Ascending aorta (tissue), 2 donors: ENCODE measurements at places on chromosomes 2 and 18. TPM values are rescaled to one million over a fixed set of nuclear protein-coding genes. Genes with fewer than 3 reads are reported as not detected.

Gene BCL2L11
- 3.5 TPM for total RNA-seq

Gene CCDC141
- total RNA-seq = 2.0 TPM

Gene CENPO
- not detected for total RNA-seq

Gene ITPRIPL1
- 14.5 TPM for total RNA-seq

Gene CPLX4
- not detected for total RNA-seq

Gene HOXD13
- not detected for total RNA-seq

Gene CIB4
- total RNA-seq = not detected

Gene ERICH2
- not detected for total RNA-seq

Gene KCNE4
- total RNA-seq = 18.3 TPM

Gene LAMA1
- not detected for total RNA-seq

Gene IL36A
- total RNA-seq = not detected

Gene RAB17
- total RNA-seq = 0.32 TPM

Gene RAB6C
- not detected for total RNA-seq

Gene KCMF1
- 14.4 TPM for total RNA-seq

Gene EHD3
- total RNA-seq = 22.5 TPM

Gene NEU2
- total RNA-seq = not detected

Gene ATP6V1B1
- not detected for total RNA-seq

Gene CHRND
- not detected for total RNA-seq

Gene LYPD1
- not detected for total RNA-seq

Gene PAPOLG
- total RNA-seq = 11.4 TPM

Gene CCDC68
- 15.8 TPM for total RNA-seq

Gene NETO1
- total RNA-seq = not detected

Gene VWC2L
- total RNA-seq = not detected

Gene DNAJC5G
- total RNA-seq = not detected

Gene RAD51AP2
- total RNA-seq = not detected

Gene THSD7B
- not detected for total RNA-seq

Gene PLGLB1
- not detected for total RNA-seq

Gene RFTN2
- 4.8 TPM for total RNA-seq

Gene RRM2
- total RNA-seq = not detected

Gene SLC40A1
- 40.8 TPM for total RNA-seq

Gene FAM237A
- total RNA-seq = not detected

Gene CXCR2
- total RNA-seq = not detected

Gene MATN3
- total RNA-seq = 0.64 TPM

Gene QPCT
- total RNA-seq = 1.8 TPM

Gene LDAH
- total RNA-seq = 15.6 TPM
